ENCODE measurements at places on chromosomes 7 and 10.

DNA sequence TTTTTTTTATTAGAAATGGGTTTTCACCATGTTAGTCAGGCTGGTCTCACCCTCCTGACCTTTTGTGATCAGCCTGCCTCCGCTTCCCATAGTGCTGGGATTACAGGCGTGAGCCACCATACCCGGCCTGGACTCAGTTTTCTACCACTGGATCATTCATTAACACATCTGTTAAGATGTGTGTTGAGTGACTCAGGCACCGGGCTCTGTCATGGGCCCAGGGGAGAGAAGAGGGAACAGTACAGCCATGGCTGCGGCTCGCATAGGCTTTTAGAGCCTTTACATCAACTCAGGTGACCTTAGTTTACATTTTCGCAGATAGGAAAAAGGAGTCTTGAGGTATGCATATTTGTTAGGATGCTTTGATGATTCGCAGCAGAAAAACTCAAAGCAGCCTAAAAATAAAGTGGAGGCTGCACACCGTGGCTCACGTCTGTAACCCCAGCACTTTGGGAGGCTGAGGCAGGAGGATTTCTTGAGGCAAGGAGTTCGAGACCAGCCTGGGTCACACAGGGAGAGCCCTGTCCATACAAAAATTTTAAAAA, 3.1 kb upstream of the ARPC1B start:
- DNase-seq: no peak

DNA sequence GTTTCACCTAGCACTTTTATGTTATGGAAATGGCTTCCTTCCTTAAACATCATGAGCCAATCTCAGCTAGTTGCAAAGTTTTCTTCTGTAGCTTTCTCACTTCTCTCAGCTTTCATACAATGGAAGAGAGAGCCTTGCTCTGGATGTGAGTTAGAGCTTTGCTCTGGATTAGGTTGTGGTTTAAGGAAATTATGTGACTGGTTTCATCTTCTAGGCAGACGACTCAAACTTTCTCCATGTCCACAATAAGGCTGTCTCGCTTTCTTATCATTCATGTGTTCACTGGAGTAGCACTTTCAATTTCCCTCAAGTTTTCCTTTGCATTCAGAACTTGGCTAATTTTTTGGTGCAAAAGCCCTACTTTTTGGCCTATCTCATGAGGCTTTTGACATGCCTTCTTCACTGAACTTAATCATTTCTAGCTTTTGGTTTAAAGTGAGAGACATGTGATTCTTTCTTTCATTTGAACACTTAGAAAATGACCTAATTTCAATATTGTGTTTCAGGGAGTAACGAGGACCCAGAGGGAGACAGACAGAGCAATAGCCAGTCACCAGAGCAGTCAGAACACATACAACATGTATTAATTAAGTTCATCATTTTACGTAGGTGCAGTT, 49.8 kb downstream of the CNOT4 start:
- no peak for DNase-seq

DNA sequence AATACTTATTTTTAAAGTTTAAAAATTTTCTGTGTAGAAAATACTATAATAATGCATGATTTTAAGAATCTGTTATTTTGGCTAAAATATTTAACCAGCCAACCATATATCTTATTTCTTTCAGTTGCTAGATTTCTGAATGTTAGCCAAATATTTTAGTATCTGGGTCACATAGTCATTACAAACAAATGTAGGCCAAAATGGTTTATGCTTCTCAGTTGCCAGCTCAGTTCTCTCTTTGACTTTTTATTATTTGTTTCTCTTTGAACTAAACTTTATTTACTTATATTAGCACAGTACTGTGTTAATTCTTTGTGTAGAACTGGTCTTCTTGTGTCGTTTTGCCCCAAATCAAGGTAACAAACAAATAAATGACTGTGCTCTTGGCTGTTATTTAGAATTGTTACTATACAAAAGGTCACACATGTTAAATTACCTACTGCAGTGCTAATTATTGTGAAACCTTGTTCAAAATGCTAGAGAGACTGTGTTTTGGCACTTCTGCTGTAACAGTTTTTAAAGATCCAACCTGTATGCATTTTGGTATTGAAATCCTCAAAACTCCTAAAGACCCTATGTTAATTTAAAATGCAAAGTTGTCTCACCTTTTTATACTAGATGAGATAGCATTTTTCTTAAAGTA, 39.8 kb downstream of the ZEB1 start:
- no peak for DNase-seq

- no peak for DNase-seq
Observed at GRCh38 chr7:109391240-109391639, 821.6 kb downstream of the DNAJB9 start.

DNA sequence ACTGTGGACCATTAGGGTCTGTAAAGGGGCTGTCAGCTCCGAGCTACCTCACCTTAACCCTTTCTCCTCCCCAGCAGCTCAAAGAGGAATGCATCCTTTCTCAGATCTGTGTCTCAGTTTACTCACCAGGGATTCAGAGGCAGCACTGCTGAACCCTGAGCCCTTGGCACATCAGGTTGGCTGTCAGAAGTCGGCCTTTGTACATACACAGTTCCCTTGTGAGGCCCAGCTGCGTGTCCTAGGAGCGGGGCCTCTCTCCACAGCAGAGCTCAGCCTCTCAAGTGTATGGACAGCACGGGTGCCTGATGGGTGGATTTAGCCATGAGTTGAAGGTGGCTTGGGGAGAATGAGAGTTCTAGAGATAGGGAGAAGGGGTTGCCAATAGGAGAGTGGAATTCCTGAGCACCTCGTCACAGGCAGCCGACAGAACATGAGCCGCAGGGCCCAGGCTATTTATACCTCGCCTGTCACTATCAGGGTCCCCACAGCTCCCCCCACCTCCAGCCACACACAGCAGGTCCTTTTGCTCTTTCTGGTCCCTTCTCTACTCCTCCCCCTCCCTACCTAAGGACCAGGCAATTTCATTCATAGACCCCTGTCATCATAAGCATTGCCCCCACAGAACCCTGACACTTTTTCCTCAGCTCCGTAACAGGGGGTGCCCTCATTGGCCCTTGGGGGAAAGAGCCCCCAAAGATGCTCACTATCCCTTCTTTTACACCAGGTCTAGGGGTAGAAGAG, 2.1 kb upstream of the FLNC start:
- DNase-seq: no peak

DNA sequence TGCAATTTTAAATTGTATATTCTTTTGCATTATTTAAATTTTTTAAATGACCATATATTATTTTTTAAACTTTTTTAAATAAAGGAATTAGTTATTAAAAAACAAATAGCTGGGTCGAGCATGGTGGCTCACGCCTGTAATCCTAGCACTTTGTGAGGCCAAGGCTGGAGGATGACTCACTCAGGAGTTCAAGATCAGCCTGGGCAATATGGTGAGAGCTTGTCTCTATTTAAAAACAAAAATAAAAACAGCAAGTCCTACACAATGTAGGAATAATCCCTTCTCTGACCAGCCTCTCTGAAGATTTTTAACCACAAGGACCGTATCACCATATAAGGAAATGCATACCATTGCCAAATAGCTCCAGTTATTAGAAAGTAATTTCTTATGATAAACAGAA, 19.6 kb downstream of the NOC3L start:
- DNase-seq: no peak

DNA sequence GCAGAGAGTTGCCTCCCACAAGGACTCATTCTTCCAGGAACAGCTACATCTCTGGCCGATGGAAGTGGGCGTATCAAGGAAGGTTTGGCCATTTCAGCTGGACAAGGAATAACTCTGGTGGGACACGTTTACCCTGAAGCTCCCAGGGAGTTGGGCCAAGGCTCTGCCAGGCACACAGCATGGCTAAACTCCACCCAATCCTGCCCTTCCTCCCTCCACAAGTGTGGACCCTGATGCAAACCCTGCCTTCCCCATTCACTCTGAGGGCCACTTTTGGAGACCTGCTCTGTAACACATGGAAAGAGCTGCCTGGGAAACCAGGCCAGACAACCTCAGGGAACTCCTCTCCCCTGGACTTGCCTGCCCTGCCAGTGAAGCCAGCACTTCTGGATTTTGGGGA, 407.8 kb upstream of the FOXK1 start:
- DNase-seq: no peak

DNA sequence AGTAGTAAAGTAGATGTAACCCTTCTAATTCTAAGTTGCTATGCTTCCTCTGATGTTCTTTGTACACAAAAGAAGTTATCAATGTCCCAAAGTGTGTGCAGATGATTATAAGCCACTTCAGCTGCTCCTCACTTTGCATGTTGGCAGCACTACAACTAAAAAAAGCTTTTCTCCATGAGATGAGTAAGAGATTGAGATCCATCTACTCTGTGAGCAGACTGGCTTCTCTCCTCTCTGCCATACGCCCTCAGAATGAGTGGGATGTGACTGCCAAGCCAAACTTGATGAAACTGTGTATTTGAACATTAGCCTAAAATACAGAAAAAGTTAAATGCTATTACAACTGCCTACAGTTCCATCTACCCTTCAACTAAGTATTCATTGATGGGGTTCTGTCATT, 102.9 kb upstream of the ETV1 start:
- no peak for DNase-seq
